ENCODE measurements at places on chromosomes 7 and 10.

GRCh38 chr10:48701139-48701901, 16.6 kb downstream of the WDFY4 start:
- DNase-seq: no peak
- peaks cover 5% of the 10 kb centered on the region for H3K27me3 ChIP-seq
- no peak overlapping the region for H3K27ac ChIP-seq
- H3K36me3 ChIP-seq: no peaks in the 10 kb centered on the region

DNA sequence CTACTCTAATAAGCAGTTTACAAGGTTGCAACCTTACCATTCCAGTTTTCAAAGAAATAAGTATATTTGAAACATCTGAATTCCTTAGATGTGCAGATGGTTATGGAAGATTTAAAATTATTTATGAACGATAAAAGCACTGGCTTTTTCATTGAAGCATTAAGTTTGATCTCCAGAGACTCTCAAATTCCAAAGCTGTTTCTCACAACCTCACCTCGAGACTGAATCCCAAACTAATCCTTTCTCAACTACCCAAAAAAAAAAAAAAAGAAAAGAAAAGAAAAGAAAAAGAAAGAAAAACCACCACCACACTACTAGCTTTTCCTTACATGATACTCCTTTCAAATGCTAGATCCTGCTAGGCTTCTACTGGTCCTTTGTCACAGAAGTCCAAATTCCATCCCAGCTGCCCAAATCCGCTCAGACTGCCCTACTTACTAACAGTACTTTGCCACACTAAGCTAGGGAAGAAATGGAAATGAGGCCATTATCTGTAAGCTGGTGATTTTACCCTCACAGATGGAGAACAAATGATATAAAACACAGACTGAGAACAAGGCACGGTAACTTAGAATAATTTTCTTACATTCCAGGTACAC, 100.6 kb upstream of the CDK1 start:
- no peak overlapping the region for H3K27ac ChIP-seq
- DNase-seq: no peak
- H3K36me3 ChIP-seq: peaks cover 6% of the 10 kb centered on the region
- H3K4me1 ChIP-seq: no peaks in the 10 kb centered on the region
- H3K4me3 ChIP-seq: no peak overlapping the region

DNA sequence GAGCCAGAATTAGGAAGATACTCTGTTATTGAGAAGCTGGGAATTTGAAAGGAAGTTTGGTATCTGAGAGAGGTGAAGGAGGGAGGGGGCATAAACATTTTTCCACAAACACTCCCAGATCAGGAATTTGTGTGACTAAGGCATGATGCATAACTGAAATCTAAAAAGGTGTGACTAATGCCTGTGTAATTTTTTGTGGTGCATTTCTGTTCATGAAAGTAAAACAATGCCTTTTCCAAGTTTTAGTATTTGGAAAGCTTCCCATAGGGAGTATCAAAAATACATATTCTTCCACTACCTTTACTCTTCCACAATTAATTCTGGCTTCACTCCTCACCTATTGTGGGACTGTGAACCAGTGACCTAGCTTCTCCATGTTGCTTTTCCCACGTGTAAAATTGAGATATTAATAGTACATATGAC, 56.4 kb upstream of the CAV2 start:
- DNase-seq: no peak
- H3K4me3 ChIP-seq: no peak overlapping the region
- H3K27ac ChIP-seq: no peak overlapping the region
- no peaks in the 10 kb centered on the region for H3K4me1 ChIP-seq

GRCh38 chr7:15628876-15629275, 57.6 kb downstream of the MEOX2 start:
- no peak overlapping the region for H3K27ac ChIP-seq
- H3K27me3 ChIP-seq: no peaks in the 10 kb centered on the region
- no peaks in the 10 kb centered on the region for H3K36me3 ChIP-seq

GRCh38 chr7:66505531-66506451, 122.9 kb upstream of the KCTD7 start:
- peak overlapping the region; percentile 46 for H3K4me3 ChIP-seq
- H3K4me1 ChIP-seq: peaks cover 12% of the 10 kb centered on the region
- H3K27ac ChIP-seq: no peak overlapping the region
- peak; percentile 70 for DNase-seq
- H3K27me3 ChIP-seq: peaks cover 21% of the 10 kb centered on the region
- H3K36me3 ChIP-seq: no peaks in the 10 kb centered on the region

DNA sequence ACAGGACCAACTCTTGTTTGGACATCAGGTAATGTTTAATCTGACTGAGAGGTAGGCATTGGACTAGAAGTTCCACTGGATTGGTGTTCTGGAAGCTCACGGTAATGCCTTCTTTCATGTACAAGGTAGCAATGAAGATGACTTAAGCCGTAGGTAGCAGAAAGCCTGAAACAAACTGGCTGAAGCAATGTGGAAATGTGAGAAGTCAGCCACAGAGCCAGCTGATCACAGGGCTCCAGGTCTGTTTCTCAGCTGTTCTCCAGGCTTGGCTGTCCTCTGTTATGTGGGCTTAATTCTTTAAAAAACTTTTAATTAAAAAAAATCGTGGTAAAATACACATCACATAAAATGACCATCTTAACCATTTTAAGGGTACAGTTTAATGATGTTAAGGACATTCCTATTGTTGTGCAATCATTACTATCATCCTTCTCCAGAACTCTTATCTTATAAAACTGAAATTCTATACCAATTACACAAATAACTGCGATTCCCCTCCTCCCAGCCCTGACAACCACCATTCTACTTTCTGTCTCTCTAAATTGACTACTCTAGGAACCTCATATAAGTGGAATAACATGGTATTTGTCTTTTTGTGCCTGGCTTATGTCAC, 101.4 kb upstream of the ZNF32 start:
- H3K27me3 ChIP-seq: no peaks in the 10 kb centered on the region
- no peaks in the 10 kb centered on the region for H3K36me3 ChIP-seq
- H3K27ac ChIP-seq: no peak overlapping the region
- H3K4me1 ChIP-seq: no peaks in the 10 kb centered on the region

DNA sequence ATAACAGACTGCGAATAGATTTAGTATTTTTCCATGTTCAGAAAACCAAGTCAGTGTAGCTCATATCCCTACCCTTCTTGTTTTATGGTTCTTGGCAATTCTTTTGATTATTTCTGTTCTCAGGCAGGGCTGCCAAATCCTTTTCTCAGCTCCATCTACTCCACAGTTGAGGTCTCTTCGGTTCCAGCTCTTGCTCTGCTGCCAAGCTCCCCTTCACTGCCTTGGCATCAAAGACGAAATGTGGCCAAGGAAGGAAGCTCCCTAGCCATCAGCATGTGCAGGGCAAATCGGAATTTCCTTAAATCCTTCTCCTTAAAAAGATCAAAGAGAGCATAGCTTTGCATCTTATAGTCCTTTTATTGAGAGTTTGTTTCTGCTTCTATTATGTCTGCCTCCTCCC, 116.4 kb upstream of the NOBOX start:
- no peaks in the 10 kb centered on the region for H3K27me3 ChIP-seq
- no peaks in the 10 kb centered on the region for H3K36me3 ChIP-seq

GRCh38 chr10:27998954-27999275, at the start of gene ODAD2:
Gene ODAD2 (minus strand): TSS chr10:27999079. CDS start chr10:27995142, 3,937 bp downstream.
- H3K36me3 ChIP-seq: no peaks in the 10 kb centered on the region
- peaks cover 38% of the 10 kb centered on the region for H3K27me3 ChIP-seq
- peaks cover 14% of the 10 kb centered on the region for H3K4me1 ChIP-seq
- DNase-seq: no peak
- no peak within 1 kb of the TSS for H3K27ac ChIP-seq

- H3K4me3 ChIP-seq: no peak overlapping the region
- DNase-seq: no peak
- H3K27me3 ChIP-seq: no peaks in the 10 kb centered on the region
- H3K36me3 ChIP-seq: no peaks in the 10 kb centered on the region
- H3K4me1 ChIP-seq: peaks cover 15% of the 10 kb centered on the region
- H3K27ac ChIP-seq: no peak overlapping the region
Observed at GRCh38 chr7:106535234-106535932, 125.6 kb downstream of the CCDC71L start.

- H3K4me1 ChIP-seq: no peaks in the 10 kb centered on the region
- no peak overlapping the region for H3K27ac ChIP-seq
- H3K36me3 ChIP-seq: no peaks in the 10 kb centered on the region
- no peak overlapping the region for H3K4me3 ChIP-seq
Observed at GRCh38 chr10:35876248-35876647, 234.2 kb upstream of the FZD8 start.

GRCh38 chr10:878333-878759, 53.2 kb downstream of the LARP4B start:
- H3K4me3 ChIP-seq: no peak overlapping the region
- H3K36me3 ChIP-seq: peaks cover 65% of the 10 kb centered on the region
- no peaks in the 10 kb centered on the region for H3K27me3 ChIP-seq
- H3K4me1 ChIP-seq: peaks cover 5% of the 10 kb centered on the region

DNA sequence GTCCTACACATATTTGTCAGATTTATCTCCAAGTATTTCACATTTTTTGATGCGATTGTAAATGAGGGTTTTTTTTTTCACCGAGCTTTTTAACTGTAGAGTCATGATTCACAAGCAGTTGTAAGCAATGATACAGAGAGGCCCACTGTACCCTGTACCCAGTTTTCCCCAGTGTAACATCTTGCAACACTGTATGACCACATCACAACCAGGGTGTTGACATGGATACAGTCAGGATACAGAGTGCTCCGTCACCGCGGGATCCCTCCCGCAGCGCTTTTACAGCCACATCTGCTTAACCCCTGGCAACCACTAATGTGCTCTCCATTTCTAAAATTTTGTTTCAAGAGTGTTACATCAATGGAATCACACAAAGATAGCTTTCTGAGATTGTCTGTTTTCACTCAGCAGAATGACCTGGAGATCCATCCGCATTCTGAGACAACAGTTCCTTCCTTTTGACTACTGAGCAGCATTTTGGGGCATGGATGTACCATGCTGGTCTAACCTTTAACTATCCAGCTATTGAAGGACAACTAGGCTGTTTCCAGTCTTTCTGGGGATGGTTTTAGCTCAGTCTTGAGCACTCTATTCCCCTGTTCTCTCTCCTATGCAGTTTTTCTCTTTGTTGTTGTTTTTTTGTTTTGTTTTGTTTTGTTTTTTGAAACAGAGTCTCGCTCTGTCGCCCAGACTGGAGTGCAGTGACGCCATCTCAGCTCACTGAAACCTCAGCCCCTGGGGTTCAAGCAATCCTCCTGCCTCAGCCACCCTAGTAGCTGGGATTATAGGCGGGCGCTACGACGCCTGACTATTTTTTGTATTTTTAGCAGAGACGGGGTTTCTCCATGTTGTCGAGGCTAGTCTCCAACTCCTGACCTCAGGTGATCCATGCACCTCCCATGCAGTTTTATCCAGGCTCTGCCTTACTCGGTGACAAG, 25.9 kb downstream of the GPRIN2 start:
- H3K27ac ChIP-seq: no peak overlapping the region
- no peak for DNase-seq
- no peaks in the 10 kb centered on the region for H3K4me1 ChIP-seq
- peaks cover 2% of the 10 kb centered on the region for H3K27me3 ChIP-seq
- H3K36me3 ChIP-seq: no peaks in the 10 kb centered on the region

DNA sequence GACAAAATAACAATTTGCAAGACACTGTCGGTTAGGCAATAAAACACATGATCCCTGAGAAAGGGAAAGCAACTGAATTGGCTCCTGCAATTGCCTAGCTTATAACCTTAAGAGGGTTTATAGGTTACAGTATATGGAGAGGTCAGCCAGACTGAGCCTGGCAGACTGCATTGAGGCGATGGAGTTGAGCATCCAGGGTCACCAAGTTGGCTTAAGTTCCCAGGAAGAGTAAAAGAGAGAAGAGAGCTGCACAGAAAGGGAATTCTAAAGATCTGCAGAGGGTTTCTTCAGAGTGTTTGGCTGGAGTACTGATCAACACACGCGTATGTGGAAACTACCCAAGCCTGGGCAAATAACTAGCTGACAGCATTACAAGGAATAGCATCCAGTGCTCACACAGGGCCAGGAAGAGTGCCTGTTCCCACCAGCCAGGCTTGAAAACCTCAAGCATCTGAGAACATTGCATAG, 11.2 kb downstream of the ANKMY2 start:
- no peak overlapping the region for H3K27ac ChIP-seq
- no peaks in the 10 kb centered on the region for H3K27me3 ChIP-seq
- H3K4me3 ChIP-seq: no peak overlapping the region
- no peak for DNase-seq
- peaks cover 18% of the 10 kb centered on the region for H3K36me3 ChIP-seq

DNA sequence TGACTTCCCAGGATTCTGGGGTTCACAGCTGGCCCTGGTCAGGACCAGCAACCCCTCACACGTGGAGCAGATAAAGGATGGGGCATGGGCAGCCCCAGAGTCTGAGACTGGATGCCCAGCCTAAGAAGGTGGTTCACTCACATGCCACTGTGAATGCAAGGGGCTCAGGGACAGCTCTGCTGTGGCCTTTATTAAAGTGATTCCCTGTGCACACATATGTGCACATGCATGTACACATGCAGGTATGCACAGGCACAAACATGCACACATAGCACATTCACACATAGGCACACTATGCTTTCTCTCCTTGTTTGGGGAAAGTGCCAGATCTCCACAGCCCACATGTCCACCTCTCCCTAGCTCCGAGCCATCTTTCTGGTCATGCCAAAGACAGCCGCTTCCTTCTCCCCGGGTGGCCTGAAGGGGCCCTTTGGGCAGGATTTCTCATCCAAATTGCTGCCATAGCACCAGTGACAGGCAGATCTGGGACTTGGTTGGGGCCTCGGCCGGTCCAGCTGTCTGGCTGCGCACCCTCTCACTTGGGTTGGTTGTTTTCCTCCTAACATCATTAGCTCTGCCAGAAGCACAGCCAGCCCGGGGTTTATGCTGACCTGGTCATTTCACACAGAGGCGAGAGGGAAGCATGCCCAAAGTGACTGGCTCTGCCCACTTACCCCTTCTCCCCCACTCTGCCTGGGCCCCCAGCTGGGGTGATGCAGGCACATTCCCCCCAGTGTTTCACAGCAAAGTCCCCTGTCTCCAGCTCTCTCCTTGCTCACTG, 1.4 kb downstream of the GCK start:
- H3K36me3 ChIP-seq: no peaks in the 10 kb centered on the region
- H3K4me1 ChIP-seq: no peaks in the 10 kb centered on the region
- no peak for DNase-seq
- H3K27ac ChIP-seq: no peak overlapping the region
- H3K4me3 ChIP-seq: no peak overlapping the region

- H3K27ac ChIP-seq: no peak overlapping the region
- H3K4me3 ChIP-seq: no peak overlapping the region
- DNase-seq: no peak
- H3K4me1 ChIP-seq: no peaks in the 10 kb centered on the region
- H3K27me3 ChIP-seq: no peaks in the 10 kb centered on the region
- H3K36me3 ChIP-seq: no peaks in the 10 kb centered on the region
Observed at GRCh38 chr10:123606955-123607354, 59.2 kb upstream of the GPR26 start.

DNA sequence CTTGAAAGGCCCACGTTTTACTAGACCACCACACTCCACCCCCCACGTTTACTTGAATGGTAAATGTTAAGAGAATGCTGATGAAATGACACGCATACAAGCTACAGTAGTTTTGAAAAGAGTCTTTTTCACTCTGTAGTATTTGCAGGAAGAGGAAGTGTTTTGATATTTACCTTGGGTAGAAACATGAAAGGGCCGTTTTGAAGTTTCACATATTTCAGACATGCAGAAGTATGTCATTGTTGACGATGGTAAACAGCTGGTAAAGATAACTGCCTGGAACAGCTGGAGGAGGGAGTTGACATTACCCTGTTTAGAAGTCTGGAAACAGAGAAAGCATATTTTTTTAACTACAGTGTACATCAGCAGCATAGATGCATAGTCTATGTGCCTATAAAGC, 160.7 kb downstream of the NXPH1 start:
- H3K4me1 ChIP-seq: no peaks in the 10 kb centered on the region
- no peaks in the 10 kb centered on the region for H3K27me3 ChIP-seq
- no peak for DNase-seq
- H3K4me3 ChIP-seq: no peak overlapping the region
